ENCODE measurements at places on chromosomes 12 and 14.

- DNase-seq: no peak
Observed at GRCh38 chr12:130158754-130159059, 3.6 kb upstream of the FZD10 start.

DNA sequence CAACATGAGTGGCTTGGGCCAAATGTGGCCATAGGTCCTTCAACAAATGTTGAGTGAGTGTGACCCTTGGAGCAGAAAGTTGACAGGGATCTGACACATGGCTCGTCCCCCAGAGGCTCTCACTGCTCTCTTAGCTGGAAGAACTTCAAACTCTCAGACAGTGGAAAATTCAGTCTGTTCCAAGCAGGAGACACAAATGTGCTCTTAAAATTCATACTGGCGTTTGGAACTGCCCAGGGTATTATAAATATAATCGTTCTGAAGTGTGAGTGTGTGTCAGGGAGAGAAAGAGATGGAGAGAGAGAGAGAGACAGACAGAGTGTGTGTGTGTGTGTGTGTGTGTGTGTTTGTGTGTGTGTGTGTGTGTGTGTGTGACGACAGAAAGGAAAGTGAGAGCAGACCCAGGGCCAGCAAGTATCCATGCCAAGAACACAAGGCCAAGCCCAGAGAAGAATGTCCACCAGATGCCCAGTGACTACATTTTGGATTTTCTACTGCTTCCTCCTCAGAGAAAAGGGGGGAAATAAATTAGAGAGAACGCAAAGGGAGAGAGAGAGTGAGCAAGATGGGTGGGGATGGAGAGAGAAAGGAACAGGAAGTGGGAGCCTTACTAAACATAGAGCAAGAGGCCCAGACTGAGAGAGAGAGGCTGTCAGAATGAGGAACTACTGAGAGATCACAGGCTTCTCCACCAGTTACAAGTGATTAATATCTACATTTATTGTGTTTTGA, 193.6 kb upstream of the NUDT4 start:
- DNase-seq: peak; percentile 38

DNA sequence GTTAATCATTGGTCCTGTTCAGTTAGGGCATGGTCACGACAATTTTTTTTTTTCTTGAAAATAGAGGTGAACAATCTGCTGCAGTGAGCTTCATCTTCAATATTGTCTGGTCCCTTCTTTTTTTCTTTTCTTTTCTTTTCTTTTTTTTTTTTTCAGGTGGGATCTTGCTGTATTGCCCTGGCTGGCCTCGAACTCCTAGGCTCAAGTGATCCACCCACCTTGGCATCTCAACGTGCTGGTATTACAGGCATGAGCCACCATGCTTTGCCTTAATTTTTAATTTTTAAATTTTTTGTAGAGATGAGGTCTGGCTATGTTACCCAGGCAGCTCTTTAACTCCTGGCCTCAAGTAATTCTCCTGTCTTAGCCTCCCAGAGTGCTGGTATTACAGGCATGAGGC, 36.5 kb downstream of the MIPOL1 start:
- no peak for DNase-seq

DNA sequence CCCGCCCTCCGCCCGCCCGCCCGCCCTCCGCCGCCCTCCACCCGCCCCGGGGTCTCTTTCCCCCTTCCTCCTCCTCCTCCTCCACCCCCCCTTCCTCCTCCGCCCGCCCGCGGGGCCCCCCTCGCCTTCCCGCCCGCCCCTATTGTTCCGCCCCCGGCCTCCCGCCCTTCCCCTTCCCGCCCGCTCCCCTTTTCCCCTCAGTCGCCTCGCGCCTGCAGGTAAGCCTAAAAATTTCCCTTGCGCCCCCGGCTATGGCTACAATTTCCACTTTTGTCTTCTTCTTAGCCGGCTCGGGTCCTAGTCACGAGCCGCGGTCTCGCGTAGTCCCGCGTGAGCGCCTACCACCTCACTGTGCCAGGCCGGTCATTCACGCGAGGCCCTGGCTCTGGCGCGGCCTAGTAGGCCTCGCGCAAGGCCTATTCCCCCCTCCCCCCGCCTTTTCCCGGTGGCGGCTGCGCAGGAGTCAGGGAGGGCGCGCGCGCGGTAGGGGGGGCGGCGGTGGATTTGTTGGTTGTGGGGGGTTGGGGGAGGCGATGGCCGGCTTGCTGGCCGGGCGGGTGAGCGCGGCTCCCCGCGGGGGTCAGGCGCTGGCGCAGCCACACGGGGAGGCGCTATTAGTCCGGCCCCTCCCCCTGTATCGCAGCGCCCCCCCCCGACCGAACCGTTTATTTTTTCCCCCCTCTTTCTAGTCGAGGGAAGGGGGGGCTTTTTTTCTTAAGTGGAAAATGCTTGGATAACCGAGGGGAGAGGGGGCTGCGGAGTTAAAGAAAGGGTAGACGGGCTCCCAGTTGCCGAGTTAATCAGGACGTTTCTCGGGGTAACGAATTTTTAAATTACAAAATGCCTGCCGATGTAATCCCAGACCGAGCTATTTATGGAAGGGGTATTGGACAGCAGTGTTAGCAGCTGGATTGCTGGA, 516 bp downstream of the PCBP2 start:
- peak; percentile 76 for DNase-seq

DNA sequence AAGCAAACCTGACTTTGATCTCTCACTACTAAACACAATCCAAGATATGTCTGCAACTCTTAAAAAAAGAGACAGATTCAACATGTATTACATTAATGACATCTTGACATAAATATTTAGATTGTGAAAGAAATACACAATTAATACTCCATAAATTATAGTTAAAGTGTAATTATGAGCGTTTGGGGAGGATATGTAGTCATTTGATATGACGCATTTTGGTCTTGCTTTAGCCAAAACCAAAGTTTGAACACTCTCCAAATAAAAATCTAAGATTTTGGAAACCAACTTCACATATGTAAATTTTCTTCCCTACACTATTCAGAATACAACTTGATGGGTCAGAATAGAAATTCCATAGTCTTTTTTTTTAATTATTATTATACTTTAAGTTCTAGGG, 1257.6 kb downstream of the SLC16A7 start:
- DNase-seq: no peak

DNA sequence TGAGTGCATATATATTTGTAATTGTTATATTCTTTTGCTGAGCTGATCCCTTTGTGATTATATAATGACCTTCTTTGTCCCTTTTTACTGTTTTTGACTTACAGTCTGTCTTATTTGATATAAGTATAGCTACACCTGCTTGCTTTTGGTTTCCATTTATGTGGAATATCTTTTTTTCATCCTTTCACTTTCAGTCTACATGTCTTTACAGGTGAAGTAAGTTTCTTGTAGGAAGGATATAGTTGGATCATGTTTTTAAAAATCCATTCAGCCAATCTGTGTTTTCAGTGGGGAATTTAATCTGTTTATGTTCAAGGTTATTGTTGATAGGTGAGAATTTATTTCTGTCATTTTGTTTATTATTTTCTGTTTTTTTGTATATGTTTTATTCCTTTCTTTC, 12.1 kb downstream of the GZMH start:
- DNase-seq: no peak

DNA sequence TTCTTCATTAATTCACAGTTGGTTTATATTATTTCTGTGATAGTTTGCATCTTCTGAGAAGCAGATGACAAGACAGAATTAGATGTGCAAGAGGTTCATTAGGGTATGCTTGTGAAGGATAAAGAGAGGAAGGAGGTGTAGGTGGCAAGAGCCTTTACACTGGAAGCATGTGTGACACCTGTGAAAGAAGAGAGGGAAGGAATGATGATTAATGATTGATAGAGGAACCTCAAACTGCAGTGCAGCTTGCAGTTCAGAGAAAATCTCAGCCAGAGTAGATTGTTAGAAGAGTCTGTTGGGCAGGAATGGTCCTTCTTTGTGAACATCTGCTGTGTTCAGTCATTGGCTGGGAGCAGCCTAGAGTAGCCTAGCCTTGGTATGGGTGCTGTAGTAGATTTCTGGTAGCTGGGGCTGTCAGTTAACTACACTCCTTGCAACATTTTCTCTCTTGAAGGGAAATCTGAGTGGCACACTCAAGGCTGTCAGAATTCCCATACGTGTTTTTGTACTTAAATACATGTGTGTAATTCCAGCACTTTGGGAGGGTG, 9.0 kb downstream of the RCOR1 start:
- no peak for DNase-seq
